ENCODE measurements at places on chromosomes 13 and 19.

- DNase-seq: peak; percentile 8
These were observed 1.7 kb downstream of the PROSER1 start for GRCh38 chr13:39036212-39036611.

DNA sequence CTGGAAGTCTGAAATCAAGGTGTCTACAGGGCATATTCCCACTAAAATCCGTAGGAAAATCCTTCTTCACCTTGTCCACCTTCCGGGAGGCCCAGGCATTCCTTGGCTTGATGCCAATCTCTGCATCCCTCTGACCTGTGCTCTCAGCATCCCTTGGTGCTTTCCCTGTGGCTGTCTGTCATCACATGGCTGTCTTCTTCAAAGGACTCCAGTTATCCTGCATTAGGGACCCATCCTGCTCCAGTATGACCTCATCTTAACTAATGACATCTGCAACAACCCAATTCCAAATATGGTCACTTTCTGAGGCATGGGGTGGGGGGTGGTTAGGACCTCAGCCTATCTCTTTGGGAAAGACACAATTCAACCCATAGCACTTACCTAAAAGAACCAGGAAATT lies 423.8 kb downstream of the IRS2 start:
- no peak for DNase-seq

DNA sequence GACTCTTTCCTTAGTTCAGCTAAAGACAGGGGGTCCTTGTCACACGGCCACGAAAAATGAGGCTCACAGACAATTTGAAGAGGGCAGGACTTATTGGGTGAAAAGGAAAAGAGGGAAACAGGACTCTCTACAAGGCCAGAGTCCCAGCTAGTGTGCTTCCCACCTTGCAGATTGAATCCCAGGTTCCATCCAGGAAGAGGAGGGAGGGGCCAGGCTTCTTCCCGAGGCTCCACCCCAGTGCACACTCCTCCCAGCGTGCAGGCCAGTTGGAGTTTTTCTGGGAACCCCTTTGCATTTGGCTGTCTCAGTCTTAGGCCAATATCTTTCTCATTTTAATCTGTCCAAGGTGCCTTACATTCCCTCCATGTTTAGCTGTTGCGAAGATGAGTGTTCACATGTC lies 106.8 kb downstream of the DNAJC3 start:
- no peak for DNase-seq

DNA sequence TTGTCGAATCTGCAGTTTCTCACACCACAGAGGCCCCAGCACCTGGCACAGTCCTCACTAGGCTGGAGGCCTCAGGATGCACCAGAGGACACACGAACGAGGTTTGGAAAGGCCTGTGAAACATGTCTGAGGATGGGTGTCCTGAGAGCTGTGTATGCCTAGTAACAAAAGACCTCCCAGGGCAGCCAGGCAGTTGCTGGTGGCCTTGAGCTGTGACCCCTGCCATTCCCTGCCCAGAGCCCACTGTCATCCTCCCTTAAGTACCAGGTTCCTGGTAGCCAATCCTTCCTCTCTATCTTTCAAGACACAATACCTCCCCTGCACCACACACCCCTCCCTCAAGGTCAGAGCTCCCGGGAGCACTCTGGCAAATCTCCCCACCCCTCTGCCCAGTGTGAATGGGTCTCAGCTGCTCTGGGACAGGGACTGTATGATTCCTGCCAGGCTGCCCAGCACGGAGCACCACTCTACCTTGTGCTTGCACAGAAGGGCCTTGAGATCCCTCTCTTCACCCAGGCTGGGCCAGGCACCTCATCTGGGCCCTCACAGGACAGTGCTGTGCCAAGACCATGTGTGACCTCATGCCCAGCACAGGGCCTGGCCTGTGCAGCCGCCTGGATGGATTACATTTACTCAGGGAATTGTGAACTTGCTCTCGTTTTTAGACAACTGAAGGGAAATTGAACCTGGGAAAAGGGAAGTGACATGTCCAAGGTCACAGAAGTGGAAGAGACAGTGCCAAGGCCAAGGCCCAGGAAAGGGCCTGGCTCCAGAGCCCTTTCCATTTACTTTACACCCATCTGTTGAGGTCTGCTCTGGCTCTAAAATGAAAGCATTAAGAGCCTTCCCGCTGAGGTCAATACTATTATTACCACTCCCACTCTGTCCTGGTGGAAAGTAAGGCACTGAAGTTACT lies 2.2 kb downstream of the ZNF787 start:
- no peak for DNase-seq

- DNase-seq: peak; percentile 17
These were observed 48.9 kb downstream of the KLF2 start for GRCh38 chr19:16373532-16373931.

GRCh38 chr13:112722433-112723263 lies 32.8 kb downstream of the ATP11A start:
- peak; percentile 52 for DNase-seq

- peak; percentile 89 for DNase-seq
These were observed 21.3 kb upstream of the MTRF1 start for GRCh38 chr13:41284512-41285288.

DNA sequence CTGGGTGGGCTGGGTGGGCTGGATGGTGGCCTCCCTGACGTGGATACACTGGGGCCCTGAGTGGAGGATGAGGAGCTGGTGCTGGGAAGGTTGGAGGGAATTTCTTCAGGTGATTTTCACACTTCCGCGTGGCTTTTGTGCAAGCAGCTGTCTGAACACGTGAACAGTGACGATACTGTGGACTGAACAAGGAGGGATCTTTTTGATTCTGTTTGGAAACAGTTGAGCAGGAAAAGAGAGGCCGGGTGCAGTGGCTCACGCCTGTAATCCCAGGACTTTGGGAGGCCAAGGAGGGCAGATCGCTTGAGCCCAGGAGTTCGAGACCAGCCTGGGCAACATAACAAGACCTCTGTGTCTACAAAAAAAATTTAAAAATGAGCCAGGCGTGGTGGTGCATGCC lies 9.1 kb upstream of the GTF2F1 start:
- no peak for DNase-seq

GRCh38 chr13:59210543-59210942 lies 953.2 kb downstream of the DIAPH3 start:
- no peak for DNase-seq

GRCh38 chr19:49212016-49212701 lies 54.6 kb downstream of the TRPM4 start:
- DNase-seq: no peak

DNA sequence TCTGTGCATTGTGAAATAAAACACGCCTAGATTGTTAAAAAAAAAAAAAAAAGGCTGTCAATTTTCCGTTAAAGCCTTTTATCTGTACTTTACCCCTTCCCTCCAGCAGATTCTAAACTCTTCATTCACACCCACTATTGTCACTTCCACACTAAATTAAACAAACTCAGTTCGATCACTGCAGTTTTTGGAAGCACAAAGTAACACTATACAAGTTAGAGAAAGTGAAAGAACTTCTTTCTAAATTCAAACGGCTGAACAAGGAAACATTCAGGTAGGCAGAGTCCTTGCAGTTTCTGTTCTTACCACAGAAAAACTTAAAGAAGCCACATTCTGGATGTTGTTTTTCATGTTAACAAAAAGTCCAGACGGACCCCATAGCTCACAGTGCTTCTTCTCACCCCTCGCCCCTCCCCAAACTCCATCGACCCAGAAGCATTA lies 27.5 kb upstream of the UBE2L5 start:
- no peak for DNase-seq

- DNase-seq: no peak
These were observed 249.3 kb upstream of the HTR2A start for GRCh38 chr13:47146136-47146535.

- DNase-seq: no peak
These were observed 258.4 kb downstream of the RFC3 start for GRCh38 chr13:34076319-34076718.

- no peak for DNase-seq
These were observed at the start of gene NUMBL for GRCh38 chr19:40690050-40690692. TSS of gene NUMBL (minus strand) at chr19:40690651. CDS start at chr19:40690483, 168 bp downstream.

DNA sequence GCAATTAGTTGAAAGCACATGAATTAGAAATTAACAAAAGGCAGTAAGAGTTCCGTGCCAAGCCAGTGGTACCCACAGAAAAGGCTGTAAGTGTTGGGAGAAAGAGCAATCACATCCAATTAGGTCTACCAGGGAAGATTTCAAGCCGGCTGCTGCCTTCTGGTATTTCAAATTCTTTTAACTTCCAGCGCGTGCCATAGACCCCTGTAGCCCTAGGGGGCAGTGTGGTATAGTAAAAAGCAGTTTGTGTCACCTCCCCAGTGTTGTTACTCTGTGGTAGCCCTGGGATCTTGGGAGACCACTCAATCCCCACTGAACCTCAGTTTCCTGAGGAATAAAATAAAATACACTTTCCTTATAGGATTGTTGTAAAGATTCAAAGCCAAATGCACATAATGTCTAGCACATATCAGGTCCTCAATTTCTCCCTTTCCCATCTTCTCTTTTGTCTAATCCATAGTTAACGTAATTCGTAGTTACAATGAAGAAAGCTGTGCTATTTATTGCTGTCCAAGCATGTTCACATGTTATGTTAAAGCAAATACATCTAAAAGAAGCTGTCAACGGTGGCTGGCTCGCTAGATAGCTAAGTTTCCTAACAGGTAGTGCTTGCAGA lies 230.2 kb downstream of the TDRD3 start:
- DNase-seq: peak; percentile 19

DNA sequence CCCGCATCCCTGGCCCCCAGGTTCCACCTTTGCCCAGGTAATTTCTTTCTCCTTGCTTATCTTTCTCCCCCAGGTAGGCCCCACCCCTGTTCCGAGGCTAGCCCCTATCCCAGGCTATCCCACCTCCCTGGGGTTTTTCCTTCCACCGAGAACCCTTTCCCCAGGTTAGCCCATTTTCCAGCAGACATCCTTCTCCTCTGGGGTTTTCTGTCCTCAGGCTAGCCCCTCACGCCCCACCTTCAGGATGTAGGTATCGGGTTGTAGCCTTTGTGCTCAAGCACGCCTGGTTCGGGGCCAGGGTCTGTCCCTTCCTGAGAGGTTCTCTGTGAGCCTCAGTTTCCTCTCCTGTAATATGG lies 837 bp downstream of the FSD1 start:
- DNase-seq: no peak

- DNase-seq: no peak
These were observed 3.3 kb downstream of the OR10H1 start for GRCh38 chr19:15812060-15812722.

- no peak for DNase-seq
These were observed 2.6 kb upstream of the CDADC1 start for GRCh38 chr13:49245101-49245500.

DNA sequence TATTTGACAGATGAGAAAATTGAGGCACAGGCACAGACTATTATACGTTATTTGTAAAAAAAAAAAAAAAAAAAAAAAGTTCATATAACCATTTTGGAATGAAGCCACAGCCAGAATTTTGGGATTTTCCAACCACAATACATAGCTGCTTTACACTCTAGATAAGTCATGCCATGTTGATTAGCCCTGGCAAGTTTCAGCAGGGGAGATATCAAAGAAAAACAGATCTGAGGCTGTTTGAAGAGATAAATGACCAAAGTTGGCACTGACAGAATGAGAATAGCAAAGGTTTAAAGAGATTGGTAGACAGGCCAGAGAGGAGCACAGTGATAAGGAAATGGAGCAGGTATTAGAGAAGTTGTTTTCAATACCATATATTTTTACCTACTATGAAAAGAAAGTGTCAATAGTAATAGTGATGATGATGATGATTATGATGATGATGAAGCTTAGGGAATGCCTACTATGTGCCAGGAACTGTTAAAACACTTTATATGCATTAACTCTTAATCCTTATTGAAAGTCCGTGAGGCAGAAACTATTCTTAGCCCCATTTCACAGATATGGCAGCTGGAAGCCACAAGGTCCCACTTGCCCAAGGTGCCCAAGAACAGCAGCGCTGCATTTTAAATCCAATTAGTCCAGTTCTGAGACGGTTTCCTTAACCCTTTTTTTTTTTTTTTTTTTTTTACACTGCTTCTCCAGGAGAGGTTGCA lies 105.5 kb downstream of the MBNL2 start:
- peak; percentile 20 for DNase-seq

DNA sequence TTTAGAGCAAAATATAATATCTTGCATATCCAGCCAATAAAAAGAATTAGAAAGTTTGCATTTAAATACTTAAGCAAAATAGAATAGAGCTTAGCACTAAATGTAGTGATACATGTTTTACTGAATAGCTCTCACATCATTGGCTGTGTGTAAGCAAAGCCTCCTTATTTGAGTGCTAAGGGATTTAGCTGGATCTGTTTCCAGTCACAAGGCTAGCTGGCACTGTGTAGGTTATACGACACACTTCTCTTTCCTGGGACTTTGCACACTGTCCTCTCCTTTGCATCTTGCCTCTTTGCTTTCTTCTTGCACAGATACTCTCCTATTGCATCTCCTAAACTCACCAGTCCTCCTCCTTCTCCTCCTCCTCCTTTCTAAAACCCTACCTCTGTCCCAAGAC lies 423.8 kb downstream of the KLF5 start:
- no peak for DNase-seq

GRCh38 chr13:107625648-107626047 lies 589.7 kb downstream of the LIG4 start:
- no peak for DNase-seq

DNA sequence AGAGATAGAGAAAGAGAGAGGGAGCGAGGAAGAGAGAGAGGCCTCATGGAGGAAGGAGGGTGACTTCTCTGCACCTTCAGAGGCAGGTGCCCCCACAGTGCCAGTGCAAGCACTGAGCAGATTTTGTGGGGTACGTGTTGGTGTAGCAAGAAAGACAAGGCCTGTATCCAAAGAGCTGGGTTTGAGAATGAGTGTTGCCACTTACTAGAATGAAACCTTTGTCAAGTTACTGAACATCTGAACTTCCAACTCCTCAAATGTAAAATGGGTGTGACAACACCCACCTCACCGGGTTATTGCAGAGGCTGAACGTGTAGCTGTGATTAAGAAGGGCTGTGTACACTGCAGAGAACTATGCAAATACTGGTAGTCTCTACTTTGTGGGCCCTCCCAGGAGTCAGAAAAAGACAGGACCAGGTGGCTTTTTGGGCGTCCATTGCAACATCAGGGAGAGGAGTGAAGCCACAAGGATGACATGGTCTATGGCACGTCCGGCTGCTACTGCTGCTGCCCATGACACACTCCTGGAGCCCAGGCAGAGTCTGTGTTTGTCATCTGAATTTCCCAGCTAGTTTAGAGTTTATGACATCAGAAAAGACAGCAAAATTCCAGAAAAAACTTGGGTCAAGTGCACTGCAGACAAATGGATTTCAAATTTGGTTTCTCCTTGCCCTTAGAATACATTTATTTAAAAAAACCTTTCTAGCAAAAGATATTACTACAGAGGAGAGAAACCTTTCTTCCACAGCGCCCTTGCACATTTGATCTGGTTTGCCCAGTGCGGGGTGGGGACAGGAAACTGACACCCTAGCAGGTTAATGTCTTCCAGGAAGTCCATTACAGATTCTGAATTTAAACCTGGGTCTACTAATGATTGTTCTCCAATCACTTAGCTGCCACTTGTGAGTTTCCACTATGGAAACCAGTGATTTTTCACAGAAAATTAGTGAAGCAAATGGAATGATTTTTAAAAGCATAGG lies 54.0 kb upstream of the ATP12A start:
- no peak for DNase-seq

GRCh38 chr13:114077933-114078325 lies 54.5 kb downstream of the RASA3 start:
- peak; percentile 59 for DNase-seq

Data from fibroblast of skin of back (primary cell).